ENCODE measurements at places on chromosomes 7 and 10.
A peak's percentile ranks its signal among the peaks of the same experiment; 100 is the strongest.

DNA sequence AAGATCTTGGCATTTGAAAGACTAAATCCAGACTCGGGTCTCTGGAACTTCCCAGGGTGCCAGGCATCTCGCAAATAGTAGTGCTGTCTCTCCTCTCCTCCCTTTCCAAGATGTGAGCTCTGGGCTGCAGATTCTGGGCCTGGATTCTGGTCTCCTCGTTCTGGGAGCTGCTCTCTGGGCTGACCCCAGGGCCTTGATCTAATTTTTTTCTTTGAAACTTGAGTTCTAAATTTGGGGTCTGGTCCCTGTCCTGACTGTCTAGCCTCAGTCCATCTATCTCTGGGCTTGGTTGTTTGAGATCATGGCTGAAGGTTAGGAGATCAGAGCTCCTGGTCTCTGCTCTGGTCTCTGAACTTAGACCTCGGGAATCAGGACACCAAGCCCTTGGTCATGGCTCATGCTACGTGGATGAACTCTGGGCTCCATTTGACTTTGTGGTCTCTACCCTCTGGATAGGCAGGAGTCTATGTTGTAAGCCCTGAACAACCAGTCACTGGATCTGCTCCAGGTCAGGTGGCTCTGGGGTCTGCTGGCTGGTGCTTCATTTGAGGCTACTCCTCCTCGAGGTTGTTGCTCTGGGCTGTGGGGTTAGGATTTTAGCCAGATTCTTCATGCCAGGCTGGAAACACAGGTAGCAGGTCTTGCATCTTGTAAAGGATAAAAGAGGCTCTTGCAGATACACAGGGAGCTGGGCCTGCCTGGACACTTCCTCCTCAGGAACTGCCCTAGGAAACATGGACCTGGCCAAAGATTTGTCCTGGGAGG is 8.0 kb upstream of the MBL2 start:
- H3K27me3 ChIP-seq = peaks cover 4% of the 10 kb centered on the region
- DNase-seq = no peak
- H3K36me3 ChIP-seq = no peaks in the 10 kb centered on the region
- no peaks in the 10 kb centered on the region for H3K4me1 ChIP-seq
- H3K4me3 ChIP-seq = no peak overlapping the region

DNA sequence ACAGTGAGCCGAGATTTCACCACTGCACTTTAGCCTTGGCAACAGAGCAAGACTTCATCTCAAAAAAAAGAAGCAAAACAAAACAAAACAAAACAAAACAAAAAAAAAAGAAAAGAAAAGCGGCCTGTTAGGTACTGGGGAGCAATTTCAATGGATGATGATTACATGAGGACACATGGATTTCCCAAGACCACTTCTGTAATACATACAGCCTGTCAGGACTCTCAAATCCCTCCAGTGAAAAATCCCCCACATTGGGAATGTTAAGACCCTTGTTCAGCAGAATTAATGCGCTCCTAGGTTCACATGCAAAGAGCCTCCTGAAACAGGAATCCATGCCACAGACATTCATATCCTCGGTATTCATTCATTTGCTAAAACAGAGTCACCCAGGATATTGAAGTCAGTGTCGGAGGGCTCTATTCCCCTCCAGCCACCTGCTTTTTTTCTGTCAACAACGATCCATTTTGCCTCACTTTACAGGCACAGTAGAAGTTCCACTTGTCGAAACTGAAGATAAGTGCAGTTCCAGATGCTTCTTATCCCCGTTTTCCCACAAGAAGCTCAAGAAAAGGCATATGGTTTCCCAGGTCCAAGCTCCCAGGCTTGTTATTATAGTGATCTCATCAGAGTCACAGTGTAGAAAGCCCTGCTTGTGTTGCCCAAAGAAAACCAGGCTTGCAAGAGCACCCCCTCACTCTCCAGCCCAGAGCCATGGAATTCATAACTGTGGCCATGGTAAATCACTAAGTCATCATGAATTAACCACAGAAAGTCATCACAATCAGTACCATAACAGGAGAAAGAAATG is 20.2 kb downstream of the SLC16A12 start:
- no peaks in the 10 kb centered on the region for H3K4me1 ChIP-seq
- DNase-seq = no peak
- H3K36me3 ChIP-seq = no peaks in the 10 kb centered on the region
- no peak overlapping the region for H3K27ac ChIP-seq
- H3K4me3 ChIP-seq = no peak overlapping the region

DNA sequence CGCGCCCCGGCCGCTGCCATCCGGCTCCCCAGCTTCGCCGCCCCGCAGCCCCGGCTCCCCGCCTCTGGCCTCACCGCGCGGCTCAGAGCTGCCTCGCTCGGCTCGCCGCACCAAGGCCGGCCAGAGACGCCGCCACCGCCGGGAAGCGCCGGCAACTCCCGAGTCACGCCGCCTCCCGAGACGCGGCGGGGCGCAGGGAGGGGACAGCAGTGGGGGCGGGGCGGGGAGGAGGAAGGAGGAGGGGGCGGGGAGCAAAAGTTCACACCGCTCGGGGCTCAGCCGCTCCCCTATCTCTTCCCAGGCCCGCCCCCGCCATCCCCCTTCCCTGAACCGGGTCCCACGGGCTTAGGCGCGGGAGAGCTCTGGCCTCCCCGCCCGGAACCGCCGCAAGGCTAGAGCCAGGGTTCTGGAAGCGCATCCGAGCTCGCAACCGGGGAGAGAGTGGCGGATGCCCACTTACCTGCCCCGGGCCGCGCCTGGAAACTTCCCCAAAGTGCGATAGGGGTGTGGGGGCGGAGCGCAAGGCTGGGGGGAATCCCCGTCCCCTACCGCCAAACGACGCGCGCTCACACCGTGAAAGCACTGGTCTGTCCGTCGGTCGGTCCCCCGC is 1.0 kb downstream of the CHST15 start:
- peaks cover 55% of the 10 kb centered on the region for H3K27me3 ChIP-seq
- DNase-seq = peak; percentile 61
- peak overlapping the region; percentile 46 for H3K4me3 ChIP-seq
- no peak overlapping the region for H3K27ac ChIP-seq

DNA sequence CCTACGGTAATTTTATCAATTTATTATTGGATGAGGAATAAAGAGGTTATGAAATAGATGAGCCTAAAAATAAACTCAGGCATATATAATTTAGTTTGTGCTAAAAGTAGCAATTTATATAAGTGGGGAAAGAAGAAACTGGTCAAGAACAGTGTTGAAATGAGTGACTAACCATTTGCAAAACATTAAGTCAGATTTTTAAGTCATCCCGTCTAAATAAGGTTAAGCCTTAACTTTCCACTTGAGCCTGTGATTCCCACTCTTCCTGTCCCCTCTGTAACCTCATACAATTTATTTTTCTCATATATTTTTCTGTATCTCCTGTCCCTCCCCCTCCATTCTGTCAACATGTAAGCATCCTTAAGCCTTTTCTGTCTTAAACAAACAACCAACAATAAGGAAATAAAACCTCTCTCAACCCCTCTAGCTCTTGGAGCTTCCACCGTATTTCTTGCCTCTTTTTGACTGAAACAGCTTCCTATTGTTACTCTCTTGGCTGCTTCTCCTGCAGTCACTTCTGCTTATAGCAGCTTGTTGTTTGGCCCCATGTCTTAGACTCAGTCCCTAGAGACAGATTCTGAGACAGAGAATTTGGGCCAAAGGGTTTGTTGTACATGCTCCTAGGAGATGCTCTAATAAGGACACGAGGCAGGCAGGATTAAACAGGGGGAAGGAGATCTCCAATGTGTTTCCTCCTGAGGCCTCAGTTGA is 109.7 kb downstream of the GNAI1 start:
- DNase-seq = no peak
- no peaks in the 10 kb centered on the region for H3K36me3 ChIP-seq
- H3K4me3 ChIP-seq = no peak overlapping the region
- no peaks in the 10 kb centered on the region for H3K27me3 ChIP-seq
- no peak overlapping the region for H3K27ac ChIP-seq

DNA sequence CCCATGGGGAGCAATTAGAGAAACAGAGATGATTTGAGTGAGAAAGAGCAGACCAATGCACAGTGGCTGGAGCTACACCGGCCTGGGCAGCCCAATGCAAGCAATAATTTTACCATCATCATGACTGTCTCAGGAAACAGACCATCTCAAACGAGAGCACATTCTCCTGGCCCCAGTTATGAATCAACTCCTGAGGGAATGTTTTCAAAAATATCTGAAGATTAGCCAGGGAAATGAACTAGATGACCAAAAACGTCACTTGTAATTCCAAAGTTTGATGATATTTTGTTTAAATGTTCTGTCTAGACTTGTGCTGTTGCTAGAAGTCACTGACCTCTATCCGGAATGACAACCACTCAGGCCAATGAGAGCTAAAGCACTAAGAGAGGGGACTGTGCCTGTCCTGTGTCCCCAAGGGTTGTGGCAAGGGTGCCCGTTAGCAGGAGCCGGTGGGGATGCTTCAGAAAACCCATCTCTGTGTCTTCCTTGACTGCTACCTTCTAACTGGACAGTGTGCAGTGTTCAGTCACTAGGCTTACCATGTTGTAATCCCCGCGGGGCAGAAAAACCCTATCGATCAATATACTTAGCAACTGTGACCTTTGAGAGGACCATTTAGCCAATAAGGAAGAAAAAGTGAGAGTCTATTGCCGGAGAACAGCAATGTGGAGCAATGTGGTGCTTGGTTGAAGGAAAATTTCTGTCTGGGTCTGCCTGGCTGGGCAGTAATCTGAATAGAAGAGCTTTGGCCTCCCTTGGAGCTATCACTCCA is 202.4 kb downstream of the ADAM12 start:
- H3K4me1 ChIP-seq = no peaks in the 10 kb centered on the region
- H3K36me3 ChIP-seq = no peaks in the 10 kb centered on the region
- H3K27ac ChIP-seq = no peak overlapping the region
- H3K4me3 ChIP-seq = no peak overlapping the region

DNA sequence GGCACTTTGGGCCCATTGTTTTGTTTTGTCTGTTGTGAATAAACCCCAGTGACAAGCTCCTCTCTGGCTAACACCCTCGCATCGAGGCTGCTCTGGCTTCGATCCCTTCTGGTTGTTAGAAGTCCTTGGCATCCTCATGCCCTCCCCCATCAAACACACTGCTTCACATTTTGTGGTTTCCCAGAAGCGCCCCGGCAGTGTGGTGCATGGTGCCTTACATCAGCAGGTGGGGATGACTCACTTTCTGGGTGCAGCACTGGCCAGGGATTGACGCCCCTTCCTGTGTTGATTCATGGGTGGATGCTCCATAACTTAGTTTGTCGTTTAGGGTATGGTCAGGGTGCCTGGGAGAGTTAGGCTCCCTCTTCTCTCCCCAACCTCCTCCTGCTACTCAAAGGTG is 51.4 kb downstream of the PLPP4 start:
- H3K27me3 ChIP-seq = no peaks in the 10 kb centered on the region
- H3K27ac ChIP-seq = no peak overlapping the region
- no peaks in the 10 kb centered on the region for H3K4me1 ChIP-seq
- no peaks in the 10 kb centered on the region for H3K36me3 ChIP-seq

- H3K36me3 ChIP-seq = no peaks in the 10 kb centered on the region
- H3K27ac ChIP-seq = no peak overlapping the region
- H3K4me1 ChIP-seq = peaks cover 9% of the 10 kb centered on the region
- peaks cover 47% of the 10 kb centered on the region for H3K27me3 ChIP-seq
Measured at GRCh38 chr10:30645340-30645827, 15.8 kb upstream of the LYZL2 start.

DNA sequence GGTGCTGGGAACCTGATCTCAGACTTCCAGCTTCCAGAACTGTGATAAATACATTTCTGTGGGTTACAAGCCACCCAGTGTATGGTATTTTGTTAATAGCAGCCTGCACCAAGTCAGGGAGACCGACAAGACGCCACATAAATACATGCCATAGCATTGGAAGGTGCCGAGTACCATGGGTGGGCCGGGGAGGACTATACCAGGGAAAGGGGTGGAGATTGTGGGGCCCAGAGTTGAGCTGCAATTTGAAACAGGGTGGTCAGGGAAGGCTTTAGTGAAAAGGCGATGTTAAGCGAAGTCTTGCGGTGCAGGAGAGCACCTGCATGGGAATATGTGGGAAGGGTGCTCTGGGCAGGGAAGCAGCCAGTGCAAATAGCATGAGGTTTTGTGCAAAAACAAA is 88.9 kb upstream of the LRRC4 start:
- no peaks in the 10 kb centered on the region for H3K36me3 ChIP-seq
- DNase-seq = no peak

DNA sequence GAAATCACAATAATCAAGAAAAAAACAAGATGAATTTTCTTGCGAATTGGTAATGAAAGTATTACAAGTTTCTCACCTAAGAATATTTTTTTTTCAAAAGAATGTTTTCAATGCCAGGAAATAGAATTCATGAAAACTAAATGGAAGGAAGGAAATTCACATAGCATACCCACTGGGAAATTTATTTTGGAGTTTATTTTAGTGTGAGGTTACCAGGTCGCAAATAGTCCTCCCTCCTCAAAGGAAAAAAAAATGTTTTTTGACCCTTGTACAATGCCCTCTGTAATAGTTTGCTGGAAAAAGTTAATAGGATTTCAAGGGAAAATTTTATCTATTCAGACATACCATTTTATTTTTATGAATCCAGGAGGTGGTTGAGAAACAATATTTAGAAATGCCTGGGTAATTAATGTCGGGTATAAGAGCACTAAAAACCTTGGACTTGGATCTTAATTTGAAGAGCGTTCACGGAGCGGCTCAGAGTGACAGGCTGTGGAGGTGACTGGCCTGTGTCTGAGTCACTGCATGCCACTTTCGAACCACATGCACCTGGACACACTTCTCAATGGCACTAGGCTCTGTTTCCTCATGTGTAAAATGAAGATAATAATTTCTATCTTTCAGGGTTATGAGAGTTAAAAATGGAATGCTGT is 28.2 kb downstream of the CUBN start:
- H3K27me3 ChIP-seq = no peaks in the 10 kb centered on the region
- no peak overlapping the region for H3K27ac ChIP-seq
- H3K4me3 ChIP-seq = no peak overlapping the region
- H3K4me1 ChIP-seq = peaks cover 2% of the 10 kb centered on the region
- peaks cover 4% of the 10 kb centered on the region for H3K36me3 ChIP-seq

DNA sequence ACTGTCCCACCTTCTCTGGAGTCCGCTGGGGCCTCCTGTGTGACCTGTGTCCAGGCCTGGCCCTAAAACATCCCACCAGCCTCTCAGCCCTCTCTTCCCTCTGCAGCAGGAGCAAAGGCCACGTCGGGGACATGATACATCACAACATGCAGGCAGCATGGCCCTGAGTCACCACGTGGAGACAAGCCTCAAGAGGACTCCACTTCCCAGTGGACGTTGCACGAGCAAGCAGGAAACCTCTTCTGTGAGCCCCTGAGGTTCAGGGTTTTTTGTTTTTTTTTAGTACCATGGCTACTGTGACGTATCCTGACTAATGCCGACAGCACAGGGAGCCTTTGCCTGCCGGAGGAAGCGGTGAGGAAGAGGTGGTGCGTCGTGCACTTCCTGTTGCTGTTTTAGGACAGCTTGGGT is 165.9 kb downstream of the DNAJB6 start:
- H3K4me3 ChIP-seq = peak overlapping the region; percentile 74
- DNase-seq = peak; percentile 51
- H3K36me3 ChIP-seq = peaks cover 4% of the 10 kb centered on the region
- H3K27me3 ChIP-seq = peaks cover 9% of the 10 kb centered on the region
- peak overlapping the region; percentile 79 for H3K27ac ChIP-seq

DNA sequence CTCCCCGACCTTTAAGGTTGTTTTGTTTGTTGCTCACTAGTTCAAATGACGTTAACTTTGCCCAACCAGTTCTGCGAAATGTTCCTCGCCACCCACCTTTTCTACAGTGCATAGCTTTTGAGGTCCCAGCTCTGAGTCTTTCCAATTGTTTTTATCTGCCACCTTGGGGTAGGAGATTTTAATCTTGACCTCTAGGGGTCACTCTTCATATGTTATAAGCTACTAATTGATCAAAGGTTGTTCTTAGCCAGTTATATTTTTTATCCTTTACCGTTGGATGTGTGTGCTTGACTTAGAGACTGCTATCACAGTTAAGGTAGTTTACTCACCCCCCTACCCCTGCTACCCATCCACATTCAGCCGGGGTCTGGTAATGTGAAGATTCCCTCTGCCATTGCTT is 372.4 kb downstream of the SUGCT start:
- DNase-seq = no peak
- peaks cover 2% of the 10 kb centered on the region for H3K36me3 ChIP-seq
- H3K27ac ChIP-seq = no peak overlapping the region

Data from activated naive CD8-positive, alpha-beta T cell treated with anti-CD3 and anti-CD28 coated beads, Interleukin-2, amount 50 U/mL, for 24 hours (primary cell).